ENCODE measurements at places on chromosomes 6 and 20.

DNA sequence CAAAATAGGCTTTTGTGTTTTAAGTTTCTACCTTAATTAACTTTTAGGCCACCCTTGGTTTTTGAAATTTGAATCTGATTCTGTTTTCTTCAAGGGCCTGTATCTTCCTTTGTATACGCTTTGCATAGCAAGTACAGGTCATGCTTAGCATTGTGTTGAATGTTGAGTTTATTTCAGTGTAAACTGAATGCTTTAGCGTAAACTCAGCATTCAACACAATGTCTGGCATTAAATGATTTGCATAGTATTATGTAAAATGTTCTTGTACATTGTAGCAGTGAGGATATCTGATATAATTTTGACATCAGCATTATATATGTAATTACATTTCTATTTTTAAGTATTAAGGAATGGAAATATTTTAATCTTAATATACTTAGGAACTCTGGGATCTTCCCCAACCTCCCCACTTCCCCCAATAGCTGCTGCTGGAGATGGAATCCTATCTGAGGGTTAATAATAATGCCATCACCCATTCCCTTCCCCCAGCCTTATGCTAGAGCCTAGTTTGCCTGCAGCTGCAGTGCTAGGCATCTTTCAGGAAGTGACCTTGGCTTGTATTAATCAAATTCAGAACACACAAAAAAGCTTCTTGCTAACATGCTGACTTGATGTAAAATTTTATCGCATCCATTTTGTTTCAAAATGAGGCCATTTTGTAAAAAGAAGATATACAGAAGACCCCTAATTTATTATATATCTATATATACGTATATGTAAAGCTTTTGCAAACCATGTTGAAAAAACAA lies 73.1 kb downstream of the NCOA3 start:
- no peak for DNase-seq

GRCh38 chr6:43740961-43741764 lies 28.8 kb upstream of the VEGFA start:
- no peak for DNase-seq

GRCh38 chr6:16944596-16944995 lies 157.3 kb upstream of the STMND1 start:
- DNase-seq = no peak

DNA sequence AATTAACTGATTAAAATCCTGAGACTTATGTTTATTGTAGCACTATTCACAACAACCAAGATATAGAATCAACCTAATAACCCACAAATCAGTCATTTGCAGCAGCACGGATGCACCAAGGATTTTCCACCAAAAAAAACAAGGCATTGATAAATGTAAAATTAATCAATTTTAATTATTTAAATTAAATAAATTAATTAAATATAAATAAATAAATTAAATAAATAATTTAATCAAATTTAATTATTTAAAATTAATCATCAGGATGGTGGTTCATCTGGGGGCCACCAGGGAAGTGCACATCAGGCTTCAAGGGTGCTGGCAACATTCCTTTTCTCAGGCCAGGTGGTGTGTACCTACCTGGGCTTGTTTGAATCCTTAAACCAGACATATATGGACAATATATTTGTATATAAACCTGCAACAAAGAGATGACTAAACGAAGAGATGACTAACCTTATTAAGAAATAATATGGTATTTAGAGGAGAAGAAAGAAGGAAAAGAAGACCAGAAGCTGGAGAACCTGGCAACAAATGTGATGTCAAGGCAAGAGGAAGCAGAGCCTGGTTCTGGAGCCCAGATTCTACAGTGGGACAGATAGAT lies 89.2 kb downstream of the CD164 start:
- DNase-seq = no peak

- DNase-seq = no peak
Observed at GRCh38 chr6:90229331-90230010, 67.2 kb downstream of the BACH2 start.

- no peak for DNase-seq
Observed at GRCh38 chr20:21230686-21231085, 72.4 kb upstream of the XRN2 start.

- no peak for DNase-seq
Observed at GRCh38 chr6:19697744-19698290, 139.4 kb upstream of the ID4 start.

GRCh38 chr6:111628142-111628850 lies 22.6 kb upstream of the TRAF3IP2 start:
- peak; percentile 53 for DNase-seq

DNA sequence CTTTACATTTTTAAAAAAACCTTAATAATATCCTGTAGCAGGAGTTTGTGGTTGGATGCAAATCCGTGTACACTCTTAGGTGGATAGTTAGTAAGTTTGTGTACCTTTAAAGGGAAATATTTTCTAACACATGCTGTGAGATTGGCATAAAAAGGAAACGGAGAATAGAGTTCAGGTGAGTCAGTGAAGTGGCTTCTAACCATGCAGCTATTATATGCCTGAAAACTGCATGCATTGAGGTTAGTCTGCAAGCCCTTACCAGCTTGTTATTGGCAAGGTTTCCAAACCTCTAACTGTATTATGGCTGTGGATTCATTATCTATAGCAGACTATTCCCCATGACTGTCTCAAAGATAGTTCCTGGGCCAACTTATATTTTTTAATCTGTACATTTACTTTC lies 420.6 kb upstream of the MMS22L start:
- no peak for DNase-seq

- DNase-seq = no peak
Observed at GRCh38 chr6:97040355-97040860, 115.9 kb downstream of the KLHL32 start.

- DNase-seq = no peak
Observed at GRCh38 chr6:90463359-90463758, 123.5 kb downstream of the MAP3K7 start.

- DNase-seq = no peak
Observed at GRCh38 chr6:89952686-89953085, 58.4 kb downstream of the GJA10 start.

DNA sequence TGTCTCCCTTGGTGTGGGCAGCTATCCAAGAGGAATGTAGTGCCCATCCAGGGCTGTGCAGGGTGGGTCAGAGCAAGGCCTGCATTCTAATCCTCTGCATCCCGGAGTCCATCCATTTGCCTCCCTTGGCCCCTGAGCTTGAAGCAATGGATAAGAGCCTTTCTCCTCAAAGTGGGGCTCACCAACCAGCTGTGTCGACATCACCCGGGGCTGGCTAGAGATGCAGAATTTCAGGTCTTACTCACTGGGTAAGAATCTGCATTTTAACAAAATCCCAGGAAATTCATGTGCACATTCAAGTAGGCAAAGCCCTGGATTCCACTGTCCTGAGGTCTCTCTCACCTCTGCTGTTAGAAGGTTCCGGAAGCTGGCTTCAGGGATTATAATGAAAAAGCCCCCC lies 95.3 kb downstream of the MDGA1 start:
- no peak for DNase-seq

GRCh38 chr20:19654921-19655320 lies 103.1 kb upstream of the RIN2 start:
- DNase-seq = no peak

- no peak for DNase-seq
Observed at GRCh38 chr20:19929481-19930145, 87.5 kb upstream of the NAA20 start.

DNA sequence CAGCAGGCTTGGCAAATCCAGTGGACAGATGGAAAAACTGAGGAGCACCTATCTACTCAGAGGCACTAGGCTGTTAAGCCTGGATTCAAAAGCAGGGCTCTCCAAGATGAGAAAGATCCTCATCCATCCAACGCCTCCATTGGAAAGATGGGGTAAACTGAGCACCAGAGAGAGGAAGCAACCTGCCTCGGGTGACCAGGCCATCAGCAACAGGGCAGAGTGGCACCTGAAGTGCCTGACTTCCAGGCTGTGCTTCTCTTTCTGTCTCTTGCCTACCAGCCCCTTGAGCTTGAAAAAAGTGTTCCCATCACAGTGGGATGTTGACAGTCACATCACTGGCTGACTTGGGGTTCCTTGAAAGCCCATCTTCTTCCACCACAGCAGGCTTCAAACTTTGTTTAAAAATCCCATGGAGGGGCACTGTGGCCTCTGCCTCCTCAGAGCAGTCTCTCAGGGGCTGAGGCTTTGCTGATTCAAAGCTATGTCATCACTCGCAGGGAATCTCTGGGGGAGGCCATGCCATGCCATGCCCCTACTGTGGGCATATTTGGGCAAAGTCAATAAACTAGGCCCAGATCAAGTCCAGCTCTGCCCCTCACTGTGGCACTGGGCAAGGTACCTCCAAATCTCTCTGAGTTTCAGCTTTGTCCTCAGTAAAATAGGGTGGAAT lies 44.8 kb upstream of the TGM2 start:
- DNase-seq = no peak

- DNase-seq = no peak
Observed at GRCh38 chr6:30542915-30543314, 13.4 kb downstream of the GNL1 start.

DNA sequence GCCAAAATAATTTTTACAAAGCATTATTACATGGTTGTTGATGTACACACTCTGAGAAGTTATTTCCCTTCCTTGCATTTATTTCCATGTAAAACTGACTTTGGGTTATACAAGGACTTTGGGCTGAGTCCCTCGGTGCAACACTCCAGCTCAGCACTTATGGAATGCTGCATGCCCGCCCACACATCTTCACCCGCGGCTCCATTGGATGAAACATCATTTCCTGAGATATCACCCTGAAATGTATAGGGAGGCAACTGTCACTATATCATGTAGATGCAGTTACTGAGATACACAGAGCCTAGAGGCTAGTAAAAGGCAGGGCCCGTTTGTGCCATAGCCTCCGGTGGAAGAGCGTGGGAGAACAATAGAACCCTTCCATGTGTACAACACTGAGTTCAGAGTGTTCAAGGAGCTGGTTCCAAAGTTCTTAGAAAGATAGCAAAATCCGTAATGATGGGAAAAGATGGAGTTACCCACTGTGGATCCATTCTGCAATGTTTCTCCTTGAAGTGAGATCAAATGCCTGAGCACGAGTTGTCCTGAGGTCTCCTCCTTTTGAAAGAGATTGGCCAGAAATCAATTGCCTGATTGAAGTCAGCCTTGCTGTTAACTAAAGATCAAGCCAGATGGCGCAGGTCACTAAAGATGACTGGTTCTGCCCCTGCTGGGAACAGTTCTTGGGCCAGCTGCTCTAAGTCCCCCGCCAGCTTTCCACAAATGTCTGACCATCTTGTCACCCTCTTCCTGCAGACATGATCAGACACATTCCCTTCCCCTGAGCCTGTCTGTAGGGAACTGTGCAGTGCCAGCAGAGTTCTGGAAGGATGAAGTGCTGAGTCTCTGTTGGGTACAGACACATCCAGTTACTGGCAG lies 100.9 kb upstream of the IYD start:
- no peak for DNase-seq

Data from left lung (tissue), 14 donors.